ENCODE measurements at places on chromosomes 11 and 22.

- DNase-seq: peak; percentile 93
Observed at GRCh38 chr22:36386900-36387708, 663 bp downstream of the MYH9 start.

DNA sequence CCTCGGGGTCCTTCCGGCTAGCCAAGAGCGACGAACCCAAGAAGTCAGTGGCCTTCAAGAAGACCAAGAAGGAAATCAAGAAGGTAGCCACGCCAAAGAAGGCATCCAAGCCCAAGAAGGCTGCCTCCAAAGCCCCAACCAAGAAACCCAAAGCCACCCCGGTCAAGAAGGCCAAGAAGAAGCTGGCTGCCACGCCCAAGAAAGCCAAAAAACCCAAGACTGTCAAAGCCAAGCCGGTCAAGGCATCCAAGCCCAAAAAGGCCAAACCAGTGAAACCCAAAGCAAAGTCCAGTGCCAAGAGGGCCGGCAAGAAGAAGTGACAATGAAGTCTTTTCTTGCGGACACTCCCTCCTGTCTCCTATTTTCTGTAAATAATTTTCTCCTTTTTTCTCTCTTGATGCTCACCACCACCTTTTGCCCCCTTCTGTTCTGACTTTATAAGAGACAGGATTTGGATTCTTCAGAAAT lies 1.9 kb upstream of the GCAT start:
- DNase-seq: no peak

DNA sequence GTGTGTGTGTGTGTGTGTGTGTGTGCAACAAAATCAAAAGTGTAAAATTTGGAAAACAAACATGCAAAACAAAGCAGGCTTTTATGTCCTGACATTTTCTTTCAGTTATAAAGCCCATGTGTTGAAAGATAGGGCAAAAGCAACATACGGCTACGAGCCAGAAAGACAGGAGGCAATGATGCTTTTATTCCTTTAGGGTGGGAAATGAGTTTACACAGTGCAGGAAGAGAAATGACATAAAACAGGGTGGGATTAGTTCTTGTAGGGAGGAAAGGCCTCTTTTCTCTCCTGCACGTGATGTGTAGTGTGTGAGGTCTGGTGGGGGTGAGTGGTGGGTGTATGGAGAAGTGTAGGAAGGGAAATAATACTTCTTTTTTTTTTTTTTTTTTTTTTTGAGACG lies 29.4 kb downstream of the IL18 start:
- DNase-seq: no peak

DNA sequence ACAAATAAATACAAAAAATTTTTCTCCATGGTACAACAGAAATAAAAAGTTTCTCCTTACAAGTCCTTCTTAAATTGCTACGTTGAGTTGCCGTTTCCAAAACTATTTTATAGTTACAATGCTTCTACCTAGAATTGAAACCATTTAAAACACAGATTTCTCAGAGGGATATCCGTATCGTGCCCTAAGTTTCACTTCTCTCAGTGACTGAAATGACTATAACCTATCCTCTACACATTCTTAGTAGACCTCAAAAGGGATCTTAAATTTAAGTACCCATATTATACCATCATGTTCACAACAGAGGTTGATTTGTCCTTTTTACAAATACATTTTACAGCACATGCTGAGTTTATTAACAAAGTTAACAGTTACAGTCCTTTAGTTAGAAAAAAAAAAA lies 44.1 kb downstream of the USP28 start:
- no peak for DNase-seq

- peak; percentile 79 for DNase-seq
Observed at GRCh38 chr11:18046116-18046777, at the start of gene TPH1. TSS of gene TPH1 (minus strand) at chr11:18046269. CDS start at chr11:18040762, 5,507 bp downstream.

DNA sequence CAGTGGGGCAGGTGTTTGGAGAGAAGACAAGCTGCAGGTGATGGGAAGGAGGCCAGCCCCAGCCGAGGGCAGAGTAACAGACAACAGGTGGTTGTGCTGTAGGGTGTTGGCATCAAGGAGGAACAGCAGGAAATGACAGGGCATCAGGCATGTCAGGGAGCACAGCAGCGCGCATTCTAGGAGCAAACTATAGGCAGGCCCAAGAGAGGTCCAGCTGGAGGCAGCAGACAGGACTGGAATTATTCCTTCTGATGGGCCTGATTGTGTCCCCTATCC lies 13.6 kb downstream of the ADM start:
- DNase-seq: no peak

- no peak for DNase-seq
Observed at GRCh38 chr11:66570079-66570849, 1.9 kb upstream of the CTSF start.

GRCh38 chr22:22148905-22149304 lies 95.7 kb upstream of the VPREB1 start:
- DNase-seq: no peak

DNA sequence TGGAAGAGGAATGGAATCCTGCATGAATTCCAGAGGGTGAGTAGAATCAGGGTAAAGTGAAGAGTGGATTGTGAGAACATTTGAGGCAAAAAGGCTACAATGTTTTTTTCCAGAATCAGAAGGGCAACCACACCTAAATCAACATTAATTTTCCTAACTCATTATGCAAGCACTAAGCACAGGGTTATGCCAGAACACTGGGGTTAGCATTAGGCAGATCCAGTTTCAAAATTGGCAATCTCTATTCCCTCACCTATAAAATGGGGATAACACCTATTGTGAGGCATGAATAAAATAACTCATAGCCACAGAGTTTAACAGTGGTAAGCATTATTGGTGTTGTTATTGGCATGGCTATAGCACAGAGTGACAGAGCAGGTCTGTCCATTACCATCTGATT lies 378.6 kb upstream of the FAT3 start:
- DNase-seq: no peak

- DNase-seq: no peak
Observed at GRCh38 chr11:8199676-8200075, 30.9 kb upstream of the RIC3 start.

DNA sequence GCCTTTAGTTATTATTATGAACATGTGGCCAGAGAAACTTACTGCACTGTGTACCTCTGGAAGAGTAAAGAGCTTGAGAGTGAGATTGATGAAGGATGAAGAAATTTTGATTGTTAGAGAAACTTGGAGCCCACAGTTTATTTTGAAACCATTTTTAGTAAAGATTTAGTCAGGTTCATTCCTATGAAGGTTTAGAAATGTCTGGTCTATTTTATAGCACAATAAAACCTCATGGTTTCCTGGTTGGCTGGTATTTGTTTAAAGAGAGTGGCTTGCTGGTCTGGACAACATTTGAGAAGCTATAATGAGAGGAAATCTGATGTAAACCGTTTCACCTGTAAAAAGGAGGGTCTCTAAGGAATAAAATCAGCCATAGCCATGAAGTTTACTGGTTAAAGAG lies 8.8 kb upstream of the PDE3B start:
- DNase-seq: no peak

- no peak for DNase-seq
Observed at GRCh38 chr11:71499125-71499524, 27.9 kb upstream of the KRTAP5-7 start.

- no peak for DNase-seq
Observed at GRCh38 chr22:32744176-32744959, 57.1 kb upstream of the TIMP3 start.

- DNase-seq: no peak
Observed at GRCh38 chr11:70876685-70877084, 375.7 kb downstream of the SHANK2 start.

DNA sequence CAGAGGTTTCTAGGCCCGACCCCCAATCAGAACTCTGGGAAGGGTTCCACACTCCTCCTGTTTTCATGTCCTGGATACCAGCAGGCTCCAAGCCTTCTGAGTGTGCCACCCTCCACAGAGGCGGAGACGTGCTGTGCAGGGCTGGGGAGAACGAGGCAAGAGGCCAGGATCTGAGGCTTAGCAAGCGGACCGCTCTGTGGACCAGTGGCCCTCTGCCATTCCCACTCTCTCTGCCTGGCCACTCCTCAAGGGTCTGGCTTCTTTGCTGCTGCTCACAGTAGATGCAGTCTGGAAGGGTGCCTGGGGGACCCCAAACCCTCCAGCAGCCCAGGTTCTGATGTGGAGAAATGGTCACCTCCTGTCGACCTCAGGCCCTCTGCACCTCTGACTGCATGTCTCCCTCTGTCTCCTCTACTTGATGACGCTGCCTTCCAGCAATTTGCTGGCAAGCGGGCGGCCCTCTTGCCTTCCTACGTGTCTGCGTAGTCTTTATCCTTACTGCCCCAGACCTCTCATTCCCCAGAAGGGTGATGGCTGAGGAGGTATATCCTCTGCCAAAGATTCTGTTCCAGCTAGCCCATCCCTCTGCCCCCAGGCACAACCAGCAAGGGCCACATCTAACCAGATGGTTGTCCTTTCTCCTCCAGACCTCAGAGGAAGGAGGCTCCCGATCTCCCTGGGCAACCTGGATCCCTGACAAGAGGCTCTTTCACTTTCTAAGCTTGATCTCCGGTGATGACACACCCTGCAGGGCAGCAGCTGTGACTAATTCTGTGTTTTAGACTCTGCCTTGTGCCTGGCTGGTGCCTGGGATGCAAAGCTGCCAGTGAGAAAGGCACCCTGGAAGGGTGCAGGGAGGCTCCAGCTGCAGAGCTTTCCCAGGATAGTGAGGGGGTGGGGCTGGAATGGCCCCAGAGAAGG lies 87.3 kb downstream of the NAT10 start:
- DNase-seq: no peak

DNA sequence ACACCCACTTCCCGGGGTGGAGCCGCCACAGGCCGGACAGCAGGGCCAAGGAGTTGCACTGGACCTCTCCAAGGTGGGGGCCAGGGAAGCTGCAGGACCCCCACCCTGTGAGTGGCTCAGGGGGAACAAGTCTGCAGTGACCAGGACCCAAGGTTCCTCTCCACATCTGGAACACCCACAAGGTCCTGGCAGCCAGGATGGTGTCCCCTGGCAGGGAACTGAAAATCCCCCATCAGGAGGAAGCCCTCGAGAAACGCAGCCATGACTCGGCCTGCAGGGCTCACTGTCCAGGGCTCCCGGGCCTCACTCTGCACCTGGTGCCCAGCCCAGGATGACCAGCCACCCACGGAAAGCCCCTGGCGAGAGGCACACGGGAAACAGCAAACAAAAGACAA lies 11.5 kb downstream of the RNH1 start:
- peak; percentile 54 for DNase-seq

- no peak for DNase-seq
Observed at GRCh38 chr11:78708388-78708787, 133.7 kb upstream of the NARS2 start.

GRCh38 chr11:62694455-62695167 lies 5.3 kb upstream of the LRRN4CL start:
- DNase-seq: peak; percentile 82

DNA sequence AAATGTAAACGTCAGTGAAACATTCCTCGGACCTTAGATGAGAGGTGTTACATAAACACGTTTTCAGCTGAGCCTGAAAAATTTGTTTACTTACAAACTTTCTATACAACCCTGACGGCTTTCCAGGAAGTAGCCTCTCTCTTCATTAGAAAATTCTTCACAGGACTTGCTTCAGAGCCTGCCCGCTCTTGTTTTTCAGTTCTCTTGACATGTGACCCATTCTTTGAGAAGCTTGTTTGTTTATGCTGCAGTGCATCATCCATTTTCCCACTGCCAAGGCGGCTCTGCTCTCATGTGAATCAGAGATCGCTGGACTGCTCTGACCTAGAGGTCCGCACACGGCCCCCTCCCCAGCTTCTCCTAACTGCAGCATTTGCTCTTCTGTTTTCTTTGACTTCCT lies 47.9 kb upstream of the ARHGAP42 start:
- no peak for DNase-seq

DNA sequence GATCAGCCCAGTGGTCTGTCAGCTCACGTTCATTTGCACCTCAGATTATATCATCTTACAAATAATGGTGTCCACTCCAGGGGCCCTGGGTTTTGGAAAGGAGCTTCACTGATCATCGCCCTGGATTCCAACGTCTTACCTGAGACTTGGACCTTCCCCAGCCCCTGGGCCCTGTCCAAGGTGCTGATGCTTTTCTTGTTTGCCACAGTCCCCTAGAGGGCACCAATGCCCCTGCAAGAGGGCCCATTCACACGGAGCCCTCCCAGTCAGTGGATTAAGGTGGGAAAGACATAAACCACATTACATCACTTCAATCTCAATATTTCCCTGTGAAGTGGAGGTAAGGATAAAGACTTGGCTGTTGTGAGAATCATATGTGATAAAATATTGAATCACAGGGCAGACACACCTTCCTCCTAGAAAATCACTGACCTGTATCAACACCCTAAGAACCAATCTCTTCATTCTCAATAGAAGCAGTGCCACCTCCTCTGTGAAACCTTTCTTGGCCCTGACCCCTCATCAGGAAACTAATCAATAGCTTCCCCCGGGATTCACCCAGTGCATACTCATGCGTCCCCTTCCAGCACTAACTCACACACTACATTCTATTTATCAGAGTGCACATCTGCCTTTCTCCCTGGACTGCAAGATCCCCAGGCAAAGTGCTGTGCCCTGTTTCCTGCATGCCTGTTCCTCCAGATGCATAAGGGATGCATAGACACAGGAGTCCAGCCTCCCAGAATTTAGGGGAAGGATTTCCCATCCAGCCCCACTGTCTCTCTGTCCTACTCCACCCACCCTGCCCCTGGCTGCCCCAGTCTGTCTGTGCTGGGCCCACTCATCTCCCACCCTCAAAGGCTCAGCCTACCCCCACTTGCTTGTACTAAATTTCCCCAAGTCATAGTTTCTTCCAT lies 167.0 kb downstream of the BUD13 start:
- DNase-seq: no peak

DNA sequence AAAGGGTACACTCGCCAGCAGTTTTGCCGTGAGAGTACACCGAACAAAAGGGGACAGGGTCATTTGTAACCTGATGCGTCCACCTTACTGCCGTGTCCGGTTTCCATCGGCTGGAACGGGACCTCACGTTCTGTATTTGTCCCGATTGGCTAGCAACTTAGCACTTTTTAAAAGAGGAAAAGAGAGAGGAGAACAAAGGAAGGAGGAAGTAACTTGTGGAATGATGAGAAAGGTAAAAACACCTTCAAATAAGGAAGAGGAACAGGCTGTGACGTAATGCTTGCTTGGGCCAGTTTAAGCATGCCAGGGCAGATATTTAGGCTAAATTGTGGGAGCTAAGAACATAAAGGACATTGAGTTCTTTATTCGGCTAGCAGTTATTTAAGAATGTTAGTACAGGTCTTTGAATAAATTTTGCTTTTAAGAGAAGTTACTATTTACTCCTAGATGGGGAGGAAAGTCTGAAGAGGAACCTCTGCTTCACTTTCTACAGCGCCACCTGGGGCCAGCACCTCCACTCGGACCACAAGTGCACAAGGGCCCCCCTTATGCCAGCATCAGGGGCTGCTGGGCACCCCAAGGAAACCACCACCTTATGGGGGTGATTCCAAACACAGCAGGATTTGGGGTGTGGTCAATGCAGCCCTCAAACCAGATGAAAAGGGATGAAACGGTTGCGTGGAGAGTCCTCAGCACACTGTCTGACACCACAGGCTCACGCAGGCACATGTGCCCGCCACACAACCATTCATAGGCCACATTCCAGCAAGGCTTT lies 5.8 kb downstream of the ARSA start:
- peak; percentile 62 for DNase-seq

DNA sequence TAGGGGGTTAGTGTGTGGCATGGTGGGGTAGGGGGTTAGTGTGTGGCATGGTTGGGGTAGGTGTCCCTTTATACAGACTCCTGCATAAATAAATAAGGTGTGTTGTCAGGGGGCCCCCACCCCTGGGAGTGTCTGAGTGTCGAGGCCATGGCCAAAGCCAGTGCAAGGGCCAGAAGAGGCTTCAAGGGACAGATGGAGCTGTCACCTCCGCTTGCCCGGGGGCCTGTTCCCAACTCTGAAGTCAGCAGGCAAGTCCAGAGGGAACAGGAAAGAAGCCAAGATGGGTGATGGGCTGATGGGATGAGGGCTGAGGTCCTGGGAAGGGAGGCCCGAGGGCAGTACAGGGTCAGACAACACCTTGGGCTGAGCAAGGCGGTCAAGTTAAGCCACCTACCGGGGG lies 997.8 kb downstream of the BRD1 start:
- peak; percentile 48 for DNase-seq
